ENCODE measurements at places on chromosomes 2 and 18. TPM values are rescaled to one million over a fixed set of nuclear protein-coding genes. Genes with fewer than 3 reads are reported as not detected.
A peak's percentile ranks its signal among the peaks of the same experiment; 100 is the strongest.

GRCh38 chr18:10470429-10470828, 16.0 kb downstream of the APCDD1 start:
- no peaks in the 10 kb centered on the region for H3K4me1 ChIP-seq
- no peak for DNase-seq
- H3K36me3 ChIP-seq = no peaks in the 10 kb centered on the region
- no peak overlapping the region for H3K27ac ChIP-seq

GRCh38 chr18:69936191-69936558, 11.5 kb downstream of the CD226 start:
- H3K27ac ChIP-seq = no peak overlapping the region
- H3K4me1 ChIP-seq = peaks cover 36% of the 10 kb centered on the region
- H3K27me3 ChIP-seq = no peaks in the 10 kb centered on the region
- DNase-seq = no peak
- H3K36me3 ChIP-seq = peaks cover 45% of the 10 kb centered on the region

DNA sequence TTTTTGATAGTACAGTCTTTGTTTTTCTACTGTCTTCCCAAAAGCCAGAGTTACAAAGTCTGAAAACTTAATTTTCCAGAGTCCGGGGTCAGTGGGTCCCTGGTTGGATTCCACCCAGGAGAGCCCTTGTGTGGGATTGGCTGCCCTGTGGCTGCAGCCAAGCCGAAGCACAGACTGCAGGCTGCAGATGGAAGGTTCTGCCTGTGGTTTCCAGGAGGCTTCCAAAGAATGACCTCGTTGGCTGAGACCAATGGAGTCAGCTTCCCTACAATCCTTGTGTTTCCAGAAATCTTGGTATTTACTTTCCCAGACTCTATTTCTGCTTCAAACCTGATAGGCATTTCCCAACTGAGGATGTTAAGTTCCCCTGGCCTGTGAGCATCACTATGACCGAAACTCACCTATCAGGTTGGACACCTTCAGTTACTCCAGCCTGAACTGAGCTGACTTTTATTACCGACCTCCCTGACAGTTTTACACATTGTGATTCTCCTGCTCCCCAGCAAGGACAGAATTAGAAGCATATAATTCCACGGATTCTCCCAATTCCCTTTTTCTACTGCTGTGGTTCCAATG, 117.5 kb upstream of the CCDC68 start:
- no peak overlapping the region for H3K27ac ChIP-seq
- H3K4me1 ChIP-seq = no peaks in the 10 kb centered on the region
- no peaks in the 10 kb centered on the region for H3K27me3 ChIP-seq
- DNase-seq = no peak
- H3K36me3 ChIP-seq = no peaks in the 10 kb centered on the region

ZEB2 gene
- 7.0 TPM for total RNA-seq

- H3K4me3 ChIP-seq = no peak overlapping the region
- H3K36me3 ChIP-seq = no peaks in the 10 kb centered on the region
- no peak overlapping the region for H3K27ac ChIP-seq
These were observed 533.7 kb upstream of the CHAC2 start for GRCh38 chr2:53233759-53234547.

DNA sequence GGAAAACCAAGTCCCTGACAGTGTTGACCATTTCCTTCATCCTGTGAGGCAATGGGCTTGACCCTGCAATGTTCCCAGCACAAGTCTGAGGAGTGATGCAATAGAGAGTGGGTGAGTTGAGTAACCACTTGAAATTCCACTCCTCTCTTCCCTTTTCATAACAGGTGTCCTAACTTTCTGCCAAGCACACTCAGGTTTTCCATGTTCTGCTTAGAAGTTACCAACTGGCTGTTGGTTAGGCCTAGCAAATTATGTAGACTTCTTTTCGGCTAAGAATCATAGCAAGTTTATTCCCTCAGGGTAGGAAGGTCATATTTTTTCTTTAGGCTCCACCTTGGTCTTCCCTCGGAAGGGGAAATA, 11.5 kb downstream of the GNLY start:
- DNase-seq = no peak
- H3K27me3 ChIP-seq = peaks cover 7% of the 10 kb centered on the region
- H3K27ac ChIP-seq = no peak overlapping the region
- peaks cover 29% of the 10 kb centered on the region for H3K4me1 ChIP-seq
- no peaks in the 10 kb centered on the region for H3K36me3 ChIP-seq

GRCh38 chr2:143482316-143482715, 353.1 kb downstream of the ARHGAP15 start:
- DNase-seq = no peak
- no peaks in the 10 kb centered on the region for H3K27me3 ChIP-seq
- peaks cover 17% of the 10 kb centered on the region for H3K4me1 ChIP-seq
- no peak overlapping the region for H3K27ac ChIP-seq
- H3K4me3 ChIP-seq = no peak overlapping the region

- no peaks in the 10 kb centered on the region for H3K4me1 ChIP-seq
- peaks cover 11% of the 10 kb centered on the region for H3K27me3 ChIP-seq
- no peak overlapping the region for H3K27ac ChIP-seq
- H3K36me3 ChIP-seq = no peaks in the 10 kb centered on the region
- H3K4me3 ChIP-seq = no peak overlapping the region
These were observed 43.9 kb downstream of the TEX51 start for GRCh38 chr2:126942427-126943203.

IL36RN gene
- total RNA-seq = not detected

- no peak overlapping the region for H3K27ac ChIP-seq
- no peak for DNase-seq
- H3K27me3 ChIP-seq = no peaks in the 10 kb centered on the region
- no peaks in the 10 kb centered on the region for H3K36me3 ChIP-seq
These were observed 844.9 kb upstream of the CRIM1 start for GRCh38 chr2:35510636-35511035.

SLC5A7 gene
- total RNA-seq = not detected

- H3K4me1 ChIP-seq = peaks cover 43% of the 10 kb centered on the region
- H3K4me3 ChIP-seq = peak overlapping the region; percentile 93
- peak overlapping the region; percentile 98 for H3K27ac ChIP-seq
- DNase-seq = peak; percentile 51
These were observed 188.8 kb downstream of the ZEB2 start for GRCh38 chr2:144330951-144331673.

DNA sequence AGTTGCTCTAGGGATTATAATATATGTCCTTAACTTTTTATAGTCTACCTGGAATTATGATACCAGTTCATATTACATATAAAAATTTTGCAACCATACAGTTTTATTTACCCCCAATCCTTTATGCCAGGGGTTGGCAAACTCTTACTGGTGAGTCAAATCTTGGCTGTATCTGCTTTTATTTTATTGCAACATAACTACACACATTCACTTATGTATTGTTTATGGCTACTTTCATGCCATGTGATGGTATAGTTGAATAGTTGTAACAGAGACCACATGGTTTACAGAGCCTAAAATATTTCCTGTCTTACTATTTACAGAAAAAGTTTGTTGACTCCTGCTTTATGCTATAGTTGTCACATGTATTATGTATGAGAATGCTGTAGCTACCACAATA, 25.8 kb upstream of the DLX2 start:
- DNase-seq = no peak
- no peak overlapping the region for H3K4me3 ChIP-seq
- peaks cover 4% of the 10 kb centered on the region for H3K36me3 ChIP-seq
- H3K4me1 ChIP-seq = no peaks in the 10 kb centered on the region

PKDCC gene
- total RNA-seq = not detected

DNA sequence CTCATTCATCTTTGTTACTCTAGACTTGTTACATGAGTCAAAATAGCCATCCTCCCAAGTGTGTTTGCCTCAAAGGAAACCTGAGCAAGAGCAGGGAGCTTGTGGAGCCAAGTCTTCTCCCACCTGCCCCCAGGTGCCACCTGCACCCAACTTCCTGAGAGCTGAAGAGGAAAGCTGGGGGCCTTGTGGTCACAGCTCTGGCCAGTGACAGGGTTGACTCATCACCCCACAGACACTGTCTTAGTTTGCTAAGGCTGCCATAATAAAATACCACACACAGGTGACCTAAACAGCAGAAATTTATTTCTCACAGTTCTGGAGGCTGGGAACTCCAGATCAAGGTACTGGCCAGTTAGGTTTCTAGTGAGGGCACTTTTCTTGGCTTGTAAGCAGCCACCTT, 99.6 kb downstream of the TPGS2 start:
- H3K36me3 ChIP-seq = no peaks in the 10 kb centered on the region
- H3K4me1 ChIP-seq = no peaks in the 10 kb centered on the region
- no peak overlapping the region for H3K4me3 ChIP-seq
- H3K27ac ChIP-seq = no peak overlapping the region
- peaks cover 6% of the 10 kb centered on the region for H3K27me3 ChIP-seq

MYO3B gene
- 1.2 TPM for total RNA-seq

- H3K36me3 ChIP-seq = peaks cover 3% of the 10 kb centered on the region
- H3K27me3 ChIP-seq = no peaks in the 10 kb centered on the region
- peak overlapping the region; percentile 90 for H3K27ac ChIP-seq
- peaks cover 63% of the 10 kb centered on the region for H3K4me1 ChIP-seq
- DNase-seq = no peak
- H3K4me3 ChIP-seq = peak overlapping the region; percentile 43
These were observed 36.5 kb upstream of the MGAT5 start for GRCh38 chr2:134217351-134217750.

BOLA3 gene
- 130 TPM for total RNA-seq

TRIM43 gene
- not detected for total RNA-seq
